Naive thymus-derived CD4-positive, alpha-beta T cell (primary cell): ENCODE measurements at places on chromosomes 3 and 15. TPM values are rescaled to one million over a fixed set of nuclear protein-coding genes. Genes with fewer than 3 reads are reported as not detected.

The COL6A6 gene
- not detected in 2 replicates for total RNA-seq

The RETNLB gene
- not detected for total RNA-seq

The CHST2 gene
- 5.6 TPM for total RNA-seq

The SIDT1 gene
- 65.7 TPM for total RNA-seq

The FBN1 gene
- total RNA-seq: 1.3 TPM

The ZBTB47 gene
- 1.6 TPM in 2 replicates for total RNA-seq

The GPR27 gene
- not detected for total RNA-seq

The NLGN1 gene
- not detected for total RNA-seq

The PRSS50 gene
- not detected for total RNA-seq

The ARNT2 gene
- not detected in 2 replicates for total RNA-seq

The A4GNT gene
- not detected for total RNA-seq

The SMAD6 gene
- 0.76 TPM for total RNA-seq

The SOX14 gene
- not detected for total RNA-seq

The MYO5C gene
- 0.40 TPM for total RNA-seq

The NR2E3 gene
- total RNA-seq: not detected in 2 replicates

The CELF6 gene
- 3.8 TPM for total RNA-seq

The EIF4E3 gene
- 45.9 TPM for total RNA-seq

The RTP1 gene
- total RNA-seq: not detected

The SLC24A5 gene
- not detected in 2 replicates for total RNA-seq

The ISG20 gene
- total RNA-seq: 111 TPM

The OR5H1 gene
- not detected for total RNA-seq

The TEX55 gene
- total RNA-seq: not detected

The FBXO40 gene
- not detected in 2 replicates for total RNA-seq

The GOLGA8G gene
- not detected in 2 replicates for total RNA-seq

The CYP8B1 gene
- not detected for total RNA-seq

The CLDN16 gene
- total RNA-seq: not detected
